ENCODE measurements at places on chromosomes 5 and 9. TPM values are rescaled to one million over a fixed set of nuclear protein-coding genes. Genes with fewer than 3 reads are reported as not detected.

DNA sequence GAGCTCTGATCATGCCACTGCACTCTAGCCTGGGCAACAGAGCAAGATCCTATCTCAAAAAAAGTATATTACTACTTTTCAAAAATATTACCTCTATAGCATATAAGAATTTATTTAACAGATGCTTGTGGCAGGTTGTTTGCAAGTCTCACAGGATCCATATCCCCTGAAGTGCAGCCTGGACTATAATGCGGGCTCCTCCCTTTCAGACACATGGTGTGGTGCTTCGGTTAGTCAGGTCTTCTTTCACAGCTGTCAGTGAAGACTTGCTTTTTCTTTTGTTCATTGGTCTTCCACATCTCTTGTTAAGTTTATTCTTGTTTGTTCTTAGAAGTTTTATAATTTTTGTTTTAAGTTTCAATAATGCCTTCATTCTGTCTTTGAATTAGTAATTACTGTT lies 9.4 kb upstream of the HRCT1 start:
- DNase-seq, result no peak

DNA sequence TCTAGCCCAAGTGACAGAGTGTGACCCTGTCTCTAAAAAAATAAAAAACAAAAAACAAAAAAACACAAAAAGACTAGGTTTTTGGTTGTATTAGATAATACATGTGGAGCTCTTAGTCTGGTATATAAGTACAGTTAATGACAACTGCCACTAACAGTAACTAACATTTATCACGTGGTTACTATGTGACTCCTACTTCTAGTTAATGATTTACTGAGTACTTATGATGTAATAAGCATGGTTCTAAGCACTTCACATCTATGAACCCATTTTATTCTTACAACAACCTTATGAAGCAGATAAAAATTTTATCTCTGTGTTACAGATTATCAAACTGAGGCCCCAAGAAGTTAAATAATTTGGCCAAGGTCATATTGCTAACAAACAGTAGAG lies 6.1 kb upstream of the TMEFF1 start:
- no peak for DNase-seq

- DNase-seq, result no peak
Measured at GRCh38 chr9:19137282-19137681, 10.0 kb upstream of the PLIN2 start.

NINJ1 gene
- 77.9 TPM for total RNA-seq

GRCh38 chr9:22142671-22143070 lies 133.6 kb upstream of the CDKN2B start:
- no peak for DNase-seq

FGD3 gene
- 41.3 TPM for total RNA-seq

ANKRD18A gene
- total RNA-seq, result 8.3 TPM

GRCh38 chr9:121954477-121955140 lies 138.5 kb downstream of the TTLL11 start:
- no peak for DNase-seq

DNA sequence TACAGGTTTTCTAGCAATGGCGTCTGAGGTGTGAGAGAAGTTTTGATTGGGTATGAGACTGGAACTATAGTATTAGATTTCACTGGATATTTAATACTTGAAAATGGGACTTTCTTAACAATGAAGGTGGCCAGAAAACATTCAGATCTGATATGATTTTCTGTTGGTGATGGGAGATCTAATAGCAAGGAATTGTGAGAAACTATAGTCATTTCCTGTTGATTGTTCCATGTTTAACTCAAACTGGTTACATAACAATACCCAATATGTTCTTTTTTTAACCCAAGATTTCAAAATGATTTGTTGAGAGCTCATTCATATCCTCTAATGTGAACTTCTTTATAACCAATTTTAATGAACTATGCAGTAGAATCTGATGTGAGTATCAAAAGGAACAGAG lies 793.2 kb upstream of the RGMB start:
- no peak for DNase-seq

KIAA0825 gene
- 0.68 TPM for total RNA-seq

DNA sequence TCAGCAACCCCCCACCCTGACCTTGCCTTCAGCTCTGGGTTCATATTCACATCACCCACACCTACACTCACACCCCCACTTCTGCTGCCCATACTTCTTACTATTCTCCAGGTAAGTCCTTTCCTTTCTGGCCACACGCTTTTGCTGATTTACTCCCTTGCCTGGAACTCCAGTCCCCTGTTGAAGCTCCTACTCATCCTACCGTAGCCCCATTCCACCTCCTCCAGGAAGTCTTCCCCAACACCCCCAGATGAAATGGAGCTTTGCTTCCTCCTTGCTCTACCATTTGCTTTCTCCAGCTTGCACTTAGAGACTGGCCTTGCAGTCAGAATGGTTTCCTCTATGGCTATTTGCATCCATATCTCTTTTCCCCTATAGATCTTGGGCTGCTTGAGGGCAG lies 182.3 kb downstream of the MELK start:
- DNase-seq, result no peak

DNA sequence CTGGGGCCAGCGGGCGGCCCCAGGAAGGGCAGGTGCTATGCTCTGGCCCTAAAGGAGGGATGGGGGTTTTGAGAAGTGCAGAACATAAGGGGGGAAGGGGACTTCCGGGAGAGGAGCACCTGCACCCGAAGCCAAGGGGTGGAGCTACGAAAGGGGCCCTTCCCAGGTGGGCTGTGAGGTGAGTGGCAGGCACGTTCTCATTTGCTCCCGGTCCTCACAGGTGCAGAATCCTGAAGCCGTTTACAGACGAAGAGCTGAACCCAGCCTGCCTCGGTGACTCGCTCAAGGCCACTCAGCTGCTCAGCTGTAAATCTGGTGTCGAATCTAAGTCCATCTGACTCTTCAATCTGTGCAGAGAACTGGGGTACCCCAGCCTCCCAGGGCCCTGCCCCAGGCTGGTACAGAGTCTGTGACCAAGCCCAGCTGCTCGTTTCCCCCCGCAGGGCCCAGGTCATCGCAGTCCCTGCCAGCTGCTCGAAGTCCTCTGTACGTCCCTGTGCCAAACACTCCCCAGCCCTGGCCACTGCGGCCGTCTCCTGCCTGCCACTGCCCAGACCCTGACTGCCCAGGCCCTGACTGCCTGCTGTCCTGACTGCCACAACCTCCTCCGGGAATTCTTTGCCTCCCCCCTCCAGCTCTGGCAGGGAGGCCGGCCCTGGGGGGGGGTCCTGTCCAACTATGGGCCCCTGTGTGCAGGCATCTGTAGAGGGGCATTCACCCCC lies 53.8 kb upstream of the RXRA start:
- DNase-seq, result no peak

PCDHGA4 gene
- total RNA-seq, result 0.07 TPM

ZNF189 gene
- 10.2 TPM for total RNA-seq
